CMK (cell line): ENCODE measurements at places on chromosomes 1 and 21.

GRCh38 chr21:43814215-43815106 is 25.1 kb downstream of the RRP1 start:
- DNase-seq: no peak

DNA sequence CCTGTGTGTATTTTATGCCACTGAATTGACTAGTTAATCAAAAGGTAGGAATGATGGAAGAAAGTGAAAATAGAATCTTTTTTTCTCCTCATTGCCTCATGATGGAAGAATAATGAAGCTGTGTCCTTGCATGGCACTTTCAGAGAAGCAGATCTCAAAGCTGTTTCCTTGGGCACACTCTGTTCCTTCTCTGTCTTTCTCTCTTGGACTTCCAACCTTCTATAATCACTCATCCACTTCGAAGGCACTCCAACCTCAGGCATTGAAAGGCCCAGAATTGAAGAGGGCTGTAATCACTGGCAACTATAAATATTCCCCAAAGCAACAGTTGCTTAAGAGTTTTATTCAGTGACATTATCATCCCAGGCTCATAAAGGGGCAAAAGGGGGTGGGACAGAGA is 31.1 kb upstream of the DNASE2B start:
- no peak for DNase-seq

GRCh38 chr1:217770918-217771317 is 139.8 kb downstream of the SPATA17 start:
- no peak for DNase-seq

DNA sequence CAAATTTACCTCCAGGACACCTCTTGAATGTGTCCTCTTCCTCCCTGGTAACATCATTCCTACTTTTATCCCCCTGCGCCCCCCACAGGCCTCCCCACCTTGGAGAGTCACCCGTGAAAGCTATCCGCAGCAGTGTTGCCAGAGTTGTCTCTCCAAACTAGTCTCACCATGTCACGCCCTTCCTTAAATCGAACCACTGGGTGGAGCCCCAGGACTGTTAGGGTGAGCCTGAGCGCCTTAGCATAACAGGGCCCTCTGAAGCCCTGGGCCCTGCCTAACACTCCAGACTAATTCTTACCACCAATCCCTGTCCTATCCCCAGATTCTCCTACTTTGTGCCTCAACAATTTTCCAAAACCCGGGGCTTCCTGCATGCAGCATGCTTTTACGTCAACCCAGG is 35.0 kb downstream of the HSD3B2 start:
- no peak for DNase-seq

- DNase-seq: no peak
Measured at GRCh38 chr1:112762541-112763500, 47.7 kb upstream of the PPM1J start.

DNA sequence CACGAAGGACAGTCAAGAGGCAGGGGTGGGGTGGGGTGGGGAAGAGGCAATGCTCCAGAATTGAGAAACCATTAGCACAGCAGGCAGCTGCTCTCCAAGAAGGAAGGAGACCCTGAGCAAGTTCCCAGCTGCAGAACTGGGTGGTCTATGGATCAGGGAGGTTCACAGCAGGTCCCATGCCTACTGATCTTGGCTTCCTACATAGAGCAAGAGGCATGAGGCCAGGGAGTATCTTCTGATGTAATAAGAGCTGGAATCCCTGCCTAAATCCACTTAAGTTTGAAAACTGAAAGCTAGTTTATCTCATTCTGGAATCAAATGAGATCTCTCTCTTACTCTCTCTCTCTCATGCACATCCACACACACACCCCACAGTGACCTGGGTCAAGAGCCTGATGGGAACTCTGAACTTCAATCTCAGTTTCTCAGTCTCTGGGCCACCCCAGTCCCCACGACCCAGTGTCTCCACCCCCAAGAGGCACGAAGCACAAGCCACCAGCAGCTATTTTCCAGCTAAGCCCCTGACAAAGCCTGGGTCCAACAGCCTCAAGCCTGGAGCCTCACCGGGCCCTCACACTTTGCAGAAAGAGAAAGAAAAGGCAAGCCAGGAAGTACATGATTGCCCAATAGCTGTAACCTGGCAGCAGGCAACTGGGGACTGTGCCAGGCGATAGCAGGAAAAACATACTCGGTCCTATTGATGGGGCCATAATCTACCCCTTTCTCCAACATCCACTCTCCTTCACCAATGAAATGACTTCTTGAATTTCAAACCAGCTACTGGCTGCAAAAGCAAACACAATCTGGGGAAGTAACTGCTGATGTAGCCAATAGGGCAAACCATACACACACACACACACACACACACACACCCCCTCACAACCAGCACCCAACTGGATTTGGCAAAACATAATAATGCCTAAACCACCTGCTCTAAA is 2.2 kb downstream of the NUAK2 start:
- no peak for DNase-seq

DNA sequence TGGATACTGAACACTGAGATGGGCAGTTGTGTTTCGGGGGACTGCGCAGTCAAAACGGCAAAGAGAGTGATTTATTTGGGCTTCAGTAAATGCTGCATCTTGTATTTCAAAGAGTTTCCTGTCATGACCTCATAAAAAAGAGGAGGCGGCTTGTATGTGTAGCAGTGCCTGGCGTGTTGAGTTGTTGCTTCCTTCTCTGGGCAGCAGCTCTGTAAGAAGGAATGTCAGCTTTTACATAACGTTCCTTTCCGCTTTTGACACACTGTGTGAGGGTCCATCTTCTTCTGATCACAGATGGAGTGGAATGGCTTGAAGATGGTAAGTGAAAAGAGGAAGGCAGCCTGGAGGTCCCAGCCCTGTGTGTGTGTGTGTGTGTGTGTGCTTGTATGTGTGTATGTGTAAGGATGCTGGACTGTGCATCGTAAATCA is 941 bp downstream of the ELAVL4 start:
- DNase-seq: no peak

GRCh38 chr1:5813480-5813879 is 178.7 kb downstream of the NPHP4 start:
- DNase-seq: no peak

- DNase-seq: no peak
Measured at GRCh38 chr1:30319765-30320580, 403.4 kb downstream of the MATN1 start.

GRCh38 chr1:109096120-109096519 is 5.6 kb downstream of the TMEM167B start:
- no peak for DNase-seq

DNA sequence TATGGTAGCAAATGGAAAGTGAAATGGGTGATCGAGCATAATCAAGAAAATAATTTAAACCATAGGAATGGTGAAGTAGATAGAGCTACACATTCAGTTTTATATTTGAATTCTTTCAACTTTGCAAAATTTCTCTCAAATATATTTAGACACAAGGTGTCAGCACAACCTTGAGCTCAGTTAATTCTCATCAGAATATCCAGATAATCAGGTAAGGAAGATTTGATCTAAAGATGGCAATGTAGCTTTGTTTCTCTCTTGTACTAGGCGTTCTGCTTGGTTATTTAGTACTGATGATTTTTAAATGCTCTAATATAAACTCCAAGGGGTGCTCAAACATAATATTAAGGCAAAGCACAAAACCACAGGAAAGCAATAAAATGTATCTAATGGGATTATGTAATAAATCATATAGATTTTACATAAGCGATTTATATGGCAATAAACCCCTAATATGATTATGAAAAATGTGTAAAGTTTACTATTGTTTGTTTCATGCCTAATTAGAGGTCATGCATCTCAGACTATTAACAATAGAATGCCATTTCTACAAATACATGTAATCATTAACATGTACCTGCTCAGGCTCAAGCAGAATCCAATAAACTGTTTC is 32.4 kb upstream of the SERTAD4 start:
- no peak for DNase-seq

- no peak for DNase-seq
Measured at GRCh38 chr21:29077651-29078090, 4.2 kb upstream of the CCT8 start.

DNA sequence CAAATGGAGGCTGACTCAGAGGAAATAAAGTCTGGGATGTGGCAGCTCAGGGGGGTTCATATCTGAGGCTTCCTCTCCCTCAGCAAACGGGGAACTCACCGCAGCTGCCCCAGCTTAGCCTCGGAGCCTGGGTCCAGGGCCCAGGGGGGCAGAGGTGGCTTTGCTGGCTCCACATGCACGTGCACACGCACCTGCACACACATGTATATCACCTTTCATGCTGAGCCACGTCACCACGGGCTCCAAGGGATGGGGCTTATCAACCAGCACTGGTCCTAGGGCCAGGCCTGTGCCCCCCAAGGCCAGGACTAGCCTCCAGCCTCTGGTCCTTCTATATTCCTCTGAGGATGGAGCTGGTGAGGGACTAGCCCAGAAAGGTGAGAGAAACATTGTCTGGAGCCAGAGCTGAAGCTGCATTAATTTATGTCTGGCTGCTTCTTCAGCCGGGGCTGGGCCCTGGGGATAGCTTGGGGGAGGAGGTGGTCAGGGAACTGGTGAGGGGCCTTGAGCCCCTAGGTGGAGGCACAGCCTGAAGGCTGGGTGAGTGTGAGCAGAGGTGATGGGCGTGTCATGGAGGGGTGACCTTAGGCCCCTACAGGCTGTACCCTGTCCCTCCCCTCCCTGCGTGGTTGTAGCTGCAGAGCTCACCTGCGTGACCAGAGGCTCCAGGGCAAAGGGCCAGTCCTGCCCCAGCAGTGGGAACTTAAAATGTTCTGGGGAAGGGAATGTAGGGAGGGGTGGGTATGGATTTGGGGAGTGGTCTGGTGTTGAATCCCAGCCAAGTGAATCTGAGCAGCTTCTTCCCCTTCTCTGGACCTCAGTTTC is 520.8 kb downstream of the PTPRU start:
- no peak for DNase-seq

GRCh38 chr1:84971957-84972356 is 25.0 kb downstream of the MCOLN2 start:
- no peak for DNase-seq

GRCh38 chr1:156177919-156178654 is 15.8 kb upstream of the SLC25A44 start:
- peak; percentile 81 for DNase-seq

GRCh38 chr1:89957107-89957506 is 37.8 kb upstream of the ZNF326 start:
- no peak for DNase-seq

- no peak for DNase-seq
Measured at GRCh38 chr1:200665861-200666260, 3.8 kb downstream of the DDX59 start.

GRCh38 chr1:32115496-32115895 is 7.6 kb downstream of the KPNA6 start:
- no peak for DNase-seq

- DNase-seq: no peak
Measured at GRCh38 chr1:205124726-205125125, 2.9 kb upstream of the RBBP5 start.

DNA sequence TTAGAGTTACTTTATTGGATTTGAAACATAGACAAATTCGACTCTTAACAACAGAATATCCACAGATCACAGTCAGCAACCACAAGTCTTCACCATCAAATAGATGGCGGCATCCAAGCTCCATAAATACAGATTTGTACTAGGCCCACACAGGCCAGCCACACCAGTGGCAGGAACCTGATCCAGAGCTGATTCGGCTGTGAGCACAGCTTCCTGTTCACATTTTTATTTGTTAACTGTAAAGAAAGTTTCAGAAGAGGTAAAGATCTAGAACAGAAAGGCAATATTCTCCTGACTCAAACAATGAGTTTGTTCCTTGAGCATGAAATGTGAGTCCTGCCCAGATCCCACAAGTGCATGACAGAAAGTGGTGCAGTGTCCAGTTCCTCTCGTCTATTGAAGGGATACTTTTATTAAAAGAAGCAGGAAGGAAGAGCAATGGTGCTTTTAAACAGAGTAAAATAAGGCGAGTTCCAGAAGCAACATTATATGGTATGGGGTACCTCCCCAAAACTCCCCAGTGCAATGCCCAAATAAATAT is 205.8 kb downstream of the SLC45A1 start:
- DNase-seq: no peak

DNA sequence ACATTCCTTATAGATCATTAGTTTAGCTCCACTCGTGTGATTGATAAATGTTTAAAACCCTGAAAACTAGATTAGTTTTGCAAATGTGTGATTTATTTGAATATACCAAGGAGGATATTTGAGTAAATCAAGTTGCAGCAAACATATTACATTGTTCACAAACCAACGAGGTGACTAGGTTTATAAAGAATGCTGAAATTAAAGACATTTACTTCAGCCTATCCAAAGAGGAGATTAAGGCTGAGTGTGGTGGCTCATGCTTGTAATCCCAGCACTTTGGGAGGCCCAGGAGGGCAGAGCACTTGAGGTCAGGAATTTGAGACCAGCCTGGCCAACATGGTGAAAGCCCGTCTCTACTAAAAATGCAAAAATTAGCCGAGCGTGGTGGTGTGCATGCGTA is 34.1 kb downstream of the VTCN1 start:
- DNase-seq: no peak

- no peak for DNase-seq
Measured at GRCh38 chr1:85258536-85259117, 835 bp downstream of the C1orf52 start.
